Stimulated activated CD8-positive, alpha-beta memory T cell treated with anti-CD3 and anti-CD28 coated beads, Interleukin-4, amount 100 ng/mL, for 1 hour (primary cell): ENCODE measurements at places on chromosomes 5 and 9.

- DNase-seq: no peak
Observed at GRCh38 chr5:71640408-71640807, 53.3 kb downstream of the MCCC2 start.

- no peak for DNase-seq
Observed at GRCh38 chr5:80070338-80071056, 35.3 kb downstream of the THBS4 start.

DNA sequence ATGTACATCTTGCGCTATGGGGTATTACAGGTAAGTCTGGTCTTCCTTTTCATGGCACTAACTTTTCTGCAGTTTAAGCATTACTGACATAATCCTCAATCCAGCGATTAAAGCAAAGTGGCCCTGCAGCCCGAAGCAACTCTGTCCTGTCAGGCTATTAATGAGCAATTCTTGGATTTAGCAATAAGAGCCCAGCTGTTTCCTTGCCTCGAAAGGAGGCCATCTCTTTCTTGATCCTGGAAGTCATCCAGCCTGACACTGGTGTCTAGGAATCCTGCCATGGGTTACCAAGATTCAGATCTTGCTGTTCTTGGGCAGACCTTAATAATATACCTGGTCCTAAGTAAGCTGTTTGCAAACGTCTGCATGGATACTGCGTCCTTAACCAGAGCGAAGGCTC is 102.0 kb downstream of the RFK start:
- no peak for DNase-seq

- no peak for DNase-seq
Observed at GRCh38 chr9:5900622-5901021, 9.9 kb downstream of the MLANA start.

DNA sequence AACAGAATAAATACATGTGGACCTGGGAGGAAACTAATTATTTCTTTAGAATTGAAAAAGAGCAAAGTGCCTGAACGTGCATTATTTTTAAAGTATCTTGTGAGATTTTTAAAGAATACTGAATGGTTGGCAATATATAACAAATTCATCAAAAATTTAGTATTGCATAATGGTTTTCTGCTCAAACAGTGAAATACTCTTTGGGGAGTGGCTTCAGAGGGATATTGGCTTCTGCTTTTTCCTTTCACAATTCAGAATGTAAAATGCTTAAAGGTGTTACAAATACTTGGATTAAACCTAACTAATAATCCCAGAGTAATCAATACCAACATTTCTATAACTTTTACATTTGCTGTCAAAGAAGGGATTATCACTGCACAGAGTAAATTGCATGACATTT is 379.3 kb upstream of the CHD1 start:
- no peak for DNase-seq

- DNase-seq: no peak
Observed at GRCh38 chr5:128254789-128255188, 171.2 kb downstream of the SLC12A2 start.

GRCh38 chr9:80485420-80486250 is 913.9 kb downstream of the TLE4 start:
- DNase-seq: no peak

- no peak for DNase-seq
Observed at GRCh38 chr5:53490747-53491146, 10.3 kb downstream of the FST start.

DNA sequence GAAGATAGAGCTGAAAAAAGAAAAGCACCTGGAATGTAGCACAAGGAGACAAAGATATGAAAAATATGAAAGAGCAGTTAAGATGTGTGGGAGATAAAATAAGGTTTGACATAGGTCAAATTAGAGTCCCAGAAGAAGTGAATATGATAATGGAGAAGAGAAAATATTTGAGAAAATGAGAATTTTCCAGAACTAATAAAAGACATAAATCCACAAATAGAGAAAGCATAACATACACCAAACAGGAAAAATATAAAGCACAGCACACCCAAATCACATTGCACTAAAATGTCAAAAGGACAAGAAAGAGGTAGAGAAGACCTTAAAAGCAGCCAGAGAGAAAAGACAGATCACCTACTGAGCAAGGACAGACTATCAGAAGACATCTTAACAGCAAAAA is 43.4 kb downstream of the IPPK start:
- DNase-seq: no peak

DNA sequence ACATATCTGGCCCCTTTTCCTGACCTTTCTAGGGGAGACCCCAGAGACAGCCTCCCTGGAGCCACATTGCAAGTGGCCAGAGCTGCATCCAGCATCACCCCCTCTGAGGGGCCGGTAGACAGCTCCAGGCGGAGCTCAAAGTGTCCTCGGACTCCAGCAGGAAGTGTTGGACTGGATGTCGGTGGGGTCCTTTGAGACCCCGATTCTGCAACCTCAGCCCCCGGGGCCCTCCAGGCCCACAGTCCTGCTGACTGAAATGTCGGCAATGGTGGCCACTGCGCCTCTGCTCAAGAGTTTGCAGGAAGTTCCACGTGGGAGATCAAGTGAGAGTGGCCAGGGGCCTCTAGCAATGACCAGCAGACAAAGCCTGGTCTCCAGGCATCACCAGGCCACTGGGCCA is 115.9 kb upstream of the FOXD4L5 start:
- no peak for DNase-seq

GRCh38 chr9:94166236-94166975 is 82.1 kb downstream of the PTPDC1 start:
- DNase-seq: peak; percentile 85

- DNase-seq: no peak
Observed at GRCh38 chr9:136977223-136977622, at the start of gene PTGDS. Gene PTGDS, plus strand, starts transcription at chr9:136977504. Its CDS starts 75 bp downstream, at chr9:136977579.

- DNase-seq: no peak
Observed at GRCh38 chr5:55917402-55918086, 66.4 kb downstream of the IL31RA start.

- no peak for DNase-seq
Observed at GRCh38 chr5:16072616-16073015, 107.0 kb downstream of the MARCHF11 start.

DNA sequence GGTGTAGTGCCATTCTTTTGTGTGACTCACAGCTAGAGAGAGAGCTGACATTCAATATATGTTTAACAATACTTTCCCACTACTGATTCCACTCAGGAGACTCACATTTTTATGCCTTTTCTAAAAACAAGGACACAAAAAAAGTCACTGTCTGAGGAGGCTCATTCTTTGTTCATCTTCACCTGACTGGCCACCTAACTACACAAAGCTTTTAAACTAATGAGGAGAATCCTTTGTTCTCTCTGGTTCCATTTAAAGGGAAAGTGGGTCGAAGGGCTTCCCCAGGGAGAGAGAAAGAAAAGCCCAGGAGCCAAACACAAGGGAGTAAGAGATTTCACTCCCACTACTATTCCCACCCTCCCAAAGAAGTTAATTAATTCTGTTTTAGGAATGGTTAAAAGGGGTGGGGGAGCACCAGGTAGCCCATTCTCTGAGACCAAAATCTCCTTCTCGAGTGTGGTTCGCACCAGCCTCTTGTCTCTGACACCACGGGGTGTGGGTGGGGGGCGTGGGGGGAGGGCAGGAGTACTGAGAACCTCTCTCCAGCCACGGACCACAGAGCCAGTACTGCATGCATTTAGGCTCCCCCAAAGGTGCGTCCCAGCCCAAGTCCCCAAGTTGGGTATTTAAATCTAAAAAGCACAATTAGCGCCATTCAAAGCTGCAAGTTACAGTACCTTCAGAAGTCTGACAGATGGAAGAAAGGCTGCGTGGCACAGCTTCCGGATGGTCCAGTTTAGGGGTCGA is 747 bp downstream of the TRPM3 start:
- no peak for DNase-seq

GRCh38 chr5:79416499-79416898 is 97.4 kb downstream of the HOMER1 start:
- DNase-seq: no peak

GRCh38 chr5:19855931-19856330 is 132.1 kb downstream of the CDH18 start:
- no peak for DNase-seq

- DNase-seq: no peak
Observed at GRCh38 chr9:114181607-114182409, 26.5 kb downstream of the COL27A1 start.

DNA sequence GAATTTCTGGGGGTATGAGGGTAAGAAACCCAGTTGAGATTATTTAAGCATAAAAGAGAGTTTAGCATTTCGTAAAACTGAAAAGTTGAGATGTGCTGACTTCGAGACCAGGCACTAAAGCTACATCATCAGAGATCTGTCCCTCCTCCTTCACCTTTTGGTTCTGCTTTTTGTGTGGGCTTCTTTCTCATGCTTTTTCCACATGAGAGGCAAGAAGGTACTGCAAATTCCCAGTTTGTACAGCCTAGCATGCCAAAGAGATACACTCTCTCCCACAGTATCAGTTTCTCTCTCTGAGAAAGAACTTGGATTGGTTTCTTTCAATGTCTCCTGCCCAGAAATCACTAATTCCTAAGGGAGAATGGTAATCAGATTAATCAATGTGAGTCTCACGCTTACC is 584.7 kb downstream of the SEMA5A start:
- no peak for DNase-seq

DNA sequence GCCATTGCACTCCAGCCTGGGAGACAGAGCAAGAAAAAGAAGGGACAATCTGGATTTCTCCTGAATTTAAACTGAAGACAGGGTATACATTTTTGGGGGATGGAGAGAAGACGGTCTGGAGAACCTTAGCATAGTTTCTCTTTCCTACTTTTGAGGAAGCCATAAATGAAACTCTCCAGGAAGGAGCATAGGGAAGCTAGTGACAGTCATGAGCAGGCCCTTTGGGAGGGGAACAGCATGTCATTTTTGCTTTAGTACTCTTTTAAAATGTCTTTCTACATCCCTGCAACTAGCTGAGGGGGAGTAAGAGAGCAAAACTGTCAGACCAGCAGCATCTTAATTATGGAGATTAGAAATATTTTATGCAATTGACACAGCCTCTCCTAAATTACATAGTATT is 8.2 kb upstream of the SLC44A1 start:
- DNase-seq: no peak

- DNase-seq: no peak
Observed at GRCh38 chr5:6365977-6366590, 12.3 kb downstream of the MED10 start.

DNA sequence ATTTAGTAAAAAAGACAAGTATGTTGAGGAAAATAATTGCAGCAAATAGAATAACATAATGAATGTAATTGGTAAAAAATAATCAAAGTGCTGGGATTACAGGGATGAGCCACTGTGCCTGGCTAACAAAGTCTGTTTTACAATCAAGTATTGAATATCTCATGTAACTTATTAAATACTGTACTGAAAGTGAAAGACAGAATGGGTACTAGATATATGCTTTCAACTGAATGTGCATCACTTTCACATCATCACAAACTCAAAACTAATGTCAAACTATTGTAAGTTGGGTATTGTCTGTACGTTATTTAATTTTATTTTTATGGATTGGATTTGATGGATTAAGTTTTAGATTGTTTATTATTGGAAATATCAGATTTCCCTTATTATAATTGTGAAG is 58.9 kb downstream of the LURAP1L start:
- no peak for DNase-seq

DNA sequence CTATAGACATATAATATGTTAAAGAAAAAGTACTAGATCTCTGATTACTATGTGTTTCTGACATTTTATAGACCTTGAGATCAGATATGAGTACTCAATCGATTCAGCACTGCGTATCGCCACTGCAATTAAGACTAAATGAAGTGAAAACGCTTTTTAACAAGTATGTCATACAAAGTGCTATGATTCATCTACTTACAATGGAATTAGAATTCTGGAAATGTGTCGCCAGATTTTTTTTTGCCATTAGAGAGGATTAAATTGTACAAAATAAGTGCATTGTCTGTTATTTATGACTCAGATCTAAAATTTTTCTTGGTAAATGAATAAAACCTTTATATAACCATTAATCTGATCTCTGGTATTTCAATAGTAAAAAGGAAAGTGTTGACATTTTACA is 20.0 kb upstream of the AGGF1 start:
- DNase-seq: no peak

GRCh38 chr5:103298117-103298516 is 39.6 kb downstream of the MACIR start:
- DNase-seq: no peak

GRCh38 chr9:136095070-136096058 is at the start of gene NACC2:
Gene NACC2, minus strand, starts transcription at chr9:136095289. Its CDS starts 44,768 bp downstream, at chr9:136050521.
- no peak for DNase-seq

DNA sequence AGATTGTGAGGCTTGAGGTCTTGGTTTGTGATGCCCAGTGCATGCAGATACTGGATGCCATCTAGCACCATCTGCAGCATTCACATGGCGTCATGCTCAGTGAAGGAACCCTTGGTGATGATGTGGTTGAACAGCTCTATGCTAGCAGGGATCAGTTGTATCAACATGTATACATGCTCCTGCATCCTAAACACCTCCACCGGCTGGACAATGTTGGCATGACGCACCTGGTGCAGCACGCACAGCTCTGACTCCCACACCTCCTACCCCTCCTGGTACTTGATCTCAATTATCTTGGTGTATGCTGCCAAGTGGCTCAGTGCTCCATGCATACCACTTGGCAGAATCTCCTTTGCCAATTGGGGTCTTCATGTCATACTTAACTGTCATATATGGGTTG is 49.1 kb downstream of the MTREX start:
- DNase-seq: no peak

DNA sequence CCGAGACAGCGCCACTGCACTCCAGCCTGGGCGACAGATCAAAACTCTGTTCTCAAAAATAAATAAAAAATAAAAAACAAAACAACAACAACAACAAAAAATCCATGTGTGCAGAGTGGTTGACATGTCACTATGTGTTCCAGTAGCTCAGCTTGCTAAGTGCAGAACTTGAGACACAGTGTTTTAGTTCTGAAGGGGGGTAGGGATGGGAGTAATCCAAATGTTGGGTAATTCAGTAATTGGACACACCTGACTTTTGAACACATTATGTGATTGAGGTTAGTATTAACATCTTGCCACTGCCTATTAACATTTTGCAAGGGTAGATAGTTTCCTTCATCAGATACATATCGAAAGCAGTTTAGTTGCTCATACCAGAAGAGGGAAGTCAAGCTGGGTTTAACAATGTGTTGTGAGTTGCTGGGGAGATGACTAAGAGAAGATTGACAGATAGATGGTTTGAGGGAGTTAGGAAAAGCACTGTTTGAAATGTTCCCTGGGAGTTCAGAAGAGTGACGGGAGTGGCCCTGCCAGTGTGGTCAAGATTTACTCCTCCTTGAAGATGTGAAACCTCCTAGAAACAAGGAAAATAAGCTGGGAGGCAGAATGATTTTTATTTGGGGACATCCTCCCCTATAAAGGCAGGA is 928 bp downstream of the HACD4 start:
- DNase-seq: no peak

DNA sequence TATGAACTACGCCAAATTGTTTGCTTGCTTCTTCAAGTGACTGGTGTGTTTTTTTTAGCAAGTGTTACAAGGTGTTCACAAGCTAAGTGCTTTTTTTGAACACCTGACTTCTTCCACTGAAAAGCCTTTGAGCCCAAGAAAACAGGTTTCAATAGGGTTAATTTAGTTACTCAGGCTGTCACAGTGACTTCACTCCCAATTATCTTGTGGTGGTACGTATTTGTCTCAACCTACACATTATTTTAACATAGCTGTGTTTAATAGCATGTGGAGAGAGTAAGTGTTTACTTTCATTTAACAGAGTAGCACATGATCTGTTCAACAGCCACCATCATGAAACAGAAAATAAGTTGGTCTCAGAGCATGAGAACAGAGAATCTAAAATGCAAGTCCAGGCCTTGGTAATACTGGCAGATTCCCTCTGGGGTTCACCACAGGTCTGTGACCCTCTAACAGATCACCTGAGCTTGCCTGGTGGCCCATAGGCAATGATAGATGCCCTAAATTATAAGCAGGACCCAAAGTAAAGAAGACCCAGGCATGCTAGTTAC is 267.7 kb upstream of the SMARCA2 start:
- no peak for DNase-seq
